ENCODE measurements at places on chromosomes 5 and 9.

DNA sequence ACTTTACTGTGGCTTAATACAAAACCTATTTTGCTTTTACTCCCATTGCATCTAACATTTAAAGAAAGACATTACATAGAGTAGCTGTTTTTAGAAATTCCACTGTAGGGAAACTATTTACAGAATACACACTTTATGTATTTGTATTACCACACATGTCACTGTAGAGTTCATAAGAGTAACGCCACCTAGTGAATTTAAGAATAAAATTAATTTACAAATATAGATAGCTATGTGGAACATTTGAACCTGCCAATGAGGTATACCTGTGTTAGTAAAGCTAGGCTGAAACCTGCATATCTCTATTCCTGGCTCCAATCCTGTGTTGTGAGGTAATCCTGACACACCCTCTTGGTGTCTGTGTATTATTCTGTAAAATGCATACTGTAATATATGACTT, 234.4 kb downstream of the MAST4 start:
- no peak for DNase-seq

- DNase-seq: no peak
Observed at GRCh38 chr5:77086368-77086688, 757 bp downstream of the ZBED3 start.

- no peak for DNase-seq
Observed at GRCh38 chr5:57258052-57258451, 84.2 kb downstream of the GPBP1 start.

- DNase-seq: no peak
Observed at GRCh38 chr5:77843570-77844372, 67.6 kb upstream of the TBCA start.

GRCh38 chr5:61438298-61438970, 106.4 kb downstream of the ZSWIM6 start:
- no peak for DNase-seq

DNA sequence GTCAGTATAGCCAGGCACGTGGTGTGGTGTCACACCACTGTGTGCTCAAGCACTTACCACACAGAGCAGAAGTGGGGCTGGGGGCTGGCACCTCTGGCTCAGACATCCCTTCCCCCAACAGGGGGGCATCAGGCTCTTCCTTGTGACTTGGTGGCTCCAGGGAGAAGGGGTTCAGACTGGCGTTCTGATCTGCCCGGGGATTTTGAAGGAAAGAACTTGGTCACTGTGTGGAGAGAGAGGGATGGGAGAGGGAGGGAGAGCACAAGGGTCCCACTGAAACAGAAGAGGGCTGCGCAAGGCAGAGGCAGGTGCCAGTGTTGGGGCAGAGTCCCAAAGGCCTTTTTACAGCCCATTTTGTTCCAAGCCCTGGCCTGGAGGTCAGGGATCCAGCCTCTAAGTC, 109.7 kb upstream of the ALDH1B1 start:
- DNase-seq: no peak

DNA sequence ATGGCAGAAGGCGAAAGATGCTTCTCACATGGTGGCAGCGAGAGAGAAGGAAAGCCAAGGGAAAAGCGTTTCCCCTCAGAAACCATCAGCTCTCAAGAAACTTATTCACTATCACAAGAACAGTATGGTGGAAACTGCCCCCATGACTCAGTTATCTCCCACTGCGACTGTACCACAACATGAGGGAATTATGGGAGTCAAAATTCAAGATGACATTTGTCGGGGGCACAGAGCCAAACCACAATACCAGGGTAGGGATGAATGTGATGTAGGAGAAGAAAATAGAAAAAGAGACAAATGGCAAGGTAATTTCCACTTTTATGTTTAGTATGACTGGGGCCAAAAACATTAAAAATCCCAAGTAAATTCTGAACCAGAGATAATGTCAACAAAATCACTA, 216.8 kb downstream of the TRIM36 start:
- DNase-seq: no peak

GRCh38 chr5:170360709-170361108, 28.5 kb downstream of the KCNMB1 start:
- DNase-seq: no peak

GRCh38 chr9:104861397-104861796, 66.6 kb downstream of the ABCA1 start:
- DNase-seq: no peak

GRCh38 chr9:127458921-127459320, 7.6 kb downstream of the LRSAM1 start:
- DNase-seq: no peak

- DNase-seq: no peak
Observed at GRCh38 chr5:83922699-83923098, 202.0 kb upstream of the HAPLN1 start.
